ENCODE measurements at places on chromosomes 3 and 15.

GRCh38 chr3:166785876-166786275 is 594.2 kb downstream of the ZBBX start:
- no peak for DNase-seq

- DNase-seq = no peak
Observed at GRCh38 chr15:29914511-29914926, 92.3 kb upstream of the TJP1 start.

GRCh38 chr3:34504775-34505174 is 706.3 kb downstream of the PDCD6IP start:
- no peak for DNase-seq

- DNase-seq = no peak
Observed at GRCh38 chr3:174639970-174640369, 219.2 kb upstream of the NAALADL2 start.

GRCh38 chr3:48930590-48930989 is 11.9 kb downstream of the ARIH2 start:
- no peak for DNase-seq

GRCh38 chr15:85430406-85431204 is 50.2 kb downstream of the AKAP13 start:
- DNase-seq = no peak

- no peak for DNase-seq
Observed at GRCh38 chr3:13332158-13332557, 88.0 kb downstream of the NUP210 start.

DNA sequence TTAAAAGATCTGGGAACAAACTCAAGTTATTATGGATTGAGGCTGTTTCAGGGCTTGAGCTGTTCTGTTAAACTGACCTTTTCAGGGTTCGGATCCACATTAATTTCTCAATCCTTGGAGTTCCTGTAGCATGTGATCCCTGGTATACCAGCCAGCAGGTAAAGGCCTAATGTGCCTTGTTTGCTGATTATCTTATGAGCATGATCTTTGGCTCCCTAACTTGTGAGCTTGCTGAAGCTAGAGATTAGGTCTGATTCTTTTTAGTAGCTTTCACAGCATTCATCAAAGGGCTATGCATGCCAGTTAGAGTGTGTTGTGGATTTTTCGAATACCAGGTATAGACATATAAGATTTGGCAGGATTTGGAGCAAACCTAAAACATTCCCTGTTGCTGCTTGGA is 10.3 kb downstream of the CORO2B start:
- no peak for DNase-seq

- DNase-seq = no peak
Observed at GRCh38 chr3:12807066-12807465, 10.6 kb downstream of the CAND2 start.

DNA sequence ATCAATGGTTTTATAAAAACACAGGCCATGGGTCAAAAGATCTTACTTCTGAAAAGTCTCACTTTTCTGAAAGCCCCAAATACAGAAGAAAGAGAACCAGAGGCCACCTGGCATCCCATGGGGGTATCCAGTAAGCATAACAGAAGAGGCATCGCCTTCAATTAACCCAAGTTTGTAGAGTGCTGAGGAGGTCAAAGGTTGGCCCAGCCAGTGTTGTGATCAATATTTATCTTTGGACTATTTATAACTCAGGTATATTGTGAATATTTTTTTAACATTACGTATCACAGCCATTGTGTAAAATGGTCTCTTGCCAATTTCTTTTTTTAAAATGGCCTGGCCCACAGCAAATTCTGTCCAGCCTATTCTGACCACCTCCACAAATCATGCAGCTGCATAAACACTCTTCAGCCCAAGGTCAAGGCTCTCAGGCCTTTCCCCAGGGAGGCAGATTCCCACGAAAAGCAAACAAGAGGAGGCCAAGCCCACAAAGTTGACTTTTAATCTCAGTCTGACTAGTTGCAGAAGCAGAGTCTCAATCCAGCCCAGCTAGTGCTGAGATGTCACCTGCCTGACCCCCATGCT is 26.2 kb upstream of the SPTBN5 start:
- DNase-seq = no peak

GRCh38 chr3:30004481-30004880 is 601.9 kb upstream of the TGFBR2 start:
- no peak for DNase-seq

- no peak for DNase-seq
Observed at GRCh38 chr15:99169769-99170311, 65.0 kb downstream of the SYNM start.

GRCh38 chr3:145118303-145118702 is 1042.7 kb downstream of the PLOD2 start:
- no peak for DNase-seq

- peak; percentile 18 for DNase-seq
Observed at GRCh38 chr3:112132975-112133448, at the start of gene GCSAM. Gene GCSAM (minus strand): TSS chr3:112133248. CDS start chr3:112133120, 128 bp downstream.

- DNase-seq = no peak
Observed at GRCh38 chr3:157452097-157452496, 15.4 kb downstream of the PTX3 start.

DNA sequence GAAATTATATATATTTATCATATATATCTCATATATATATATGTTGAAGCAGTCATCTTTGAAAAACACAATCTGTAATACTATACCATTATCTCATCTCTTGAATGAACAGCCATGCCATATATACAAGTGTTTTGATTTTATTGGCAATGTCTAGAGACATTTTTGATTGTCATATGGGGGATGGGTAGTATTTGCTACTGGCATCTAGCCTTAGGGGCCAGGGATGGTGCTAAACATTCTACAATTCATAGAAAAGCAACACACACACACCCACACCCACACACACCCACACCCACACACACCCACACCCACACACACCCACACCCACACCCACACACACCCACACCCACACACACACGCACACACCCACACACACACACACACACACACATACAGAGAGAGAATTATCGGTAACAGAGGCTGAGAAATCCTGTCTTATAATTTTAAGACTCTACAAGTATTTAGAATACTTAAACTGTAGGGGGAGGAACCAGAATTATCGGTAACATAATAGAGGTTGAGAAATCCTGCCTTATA is 11.1 kb upstream of the PIK3R4 start:
- DNase-seq = no peak

GRCh38 chr3:100062665-100063064 is 51.6 kb downstream of the FILIP1L start:
- no peak for DNase-seq

GRCh38 chr3:11201251-11202019 is 47.1 kb downstream of the HRH1 start:
- DNase-seq = no peak

- no peak for DNase-seq
Observed at GRCh38 chr3:133016838-133017309, 21.3 kb upstream of the TMEM108 start.

GRCh38 chr3:39013289-39013688 is 38.5 kb downstream of the SCN11A start:
- DNase-seq = no peak

GRCh38 chr15:76978522-76979330 is 16.2 kb upstream of the PSTPIP1 start:
- no peak for DNase-seq

- no peak for DNase-seq
Observed at GRCh38 chr15:72382146-72382545, 6.3 kb upstream of the HEXA start.

DNA sequence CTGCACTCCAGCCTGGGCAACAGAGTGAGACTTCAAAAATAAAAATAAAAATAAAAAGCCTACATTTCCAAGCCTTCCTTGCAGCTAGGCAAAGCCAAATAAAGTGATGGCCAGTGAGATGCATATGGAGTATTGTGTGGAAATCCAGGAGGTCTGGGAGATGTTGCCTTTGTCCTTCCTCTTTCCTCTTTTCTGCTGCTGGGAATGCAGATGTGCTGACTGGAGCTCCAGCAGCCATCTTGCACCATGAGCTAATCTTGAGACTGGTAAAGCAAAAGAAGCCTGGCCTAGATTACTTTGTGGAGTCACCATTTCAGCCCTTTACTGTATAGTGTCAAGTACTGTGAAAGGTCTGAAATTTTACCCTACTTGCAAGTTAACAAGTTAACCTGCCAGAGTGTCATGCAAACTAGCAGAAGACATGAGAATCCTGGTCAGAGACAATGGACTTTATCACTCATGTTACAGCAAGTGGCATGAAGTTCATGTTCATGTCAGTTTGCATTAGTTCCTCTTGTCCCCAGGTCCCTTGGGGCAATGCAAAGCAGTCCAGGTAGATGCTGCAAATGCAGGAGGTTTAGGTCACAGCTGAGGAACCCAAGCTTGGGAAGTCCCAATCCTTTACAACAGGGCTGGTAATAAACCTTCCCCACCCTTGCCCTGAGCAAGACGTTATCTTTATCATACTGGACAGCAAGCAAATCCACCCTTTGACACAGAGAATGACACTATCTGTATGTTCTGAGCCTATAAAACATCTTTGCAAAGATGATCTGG is 103.1 kb downstream of the TLE3 start:
- DNase-seq = no peak

DNA sequence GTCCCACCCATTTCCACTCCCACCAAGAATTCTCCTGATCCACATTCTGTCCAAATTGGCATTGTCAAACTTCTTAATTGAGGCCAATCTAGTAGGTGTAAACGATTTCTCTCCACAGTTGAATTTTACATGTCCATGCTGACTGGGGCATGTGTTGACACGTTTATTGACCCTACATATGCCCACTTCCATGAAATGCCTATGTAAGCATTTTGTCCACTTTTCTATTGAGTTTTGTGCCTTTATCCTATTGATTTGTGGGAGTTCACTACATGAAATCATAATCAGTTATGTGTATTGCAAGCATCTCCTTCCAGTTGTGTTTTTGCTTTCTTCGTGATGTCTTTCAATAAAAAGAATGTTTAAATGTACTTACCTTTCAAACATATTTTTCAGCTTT is 141.7 kb upstream of the NSMCE3 start:
- DNase-seq = no peak

GRCh38 chr15:96500508-96500907 is 170.0 kb downstream of the NR2F2 start:
- DNase-seq = no peak

- DNase-seq = no peak
Observed at GRCh38 chr3:59303452-59303851, 253.6 kb upstream of the CFAP20DC start.

DNA sequence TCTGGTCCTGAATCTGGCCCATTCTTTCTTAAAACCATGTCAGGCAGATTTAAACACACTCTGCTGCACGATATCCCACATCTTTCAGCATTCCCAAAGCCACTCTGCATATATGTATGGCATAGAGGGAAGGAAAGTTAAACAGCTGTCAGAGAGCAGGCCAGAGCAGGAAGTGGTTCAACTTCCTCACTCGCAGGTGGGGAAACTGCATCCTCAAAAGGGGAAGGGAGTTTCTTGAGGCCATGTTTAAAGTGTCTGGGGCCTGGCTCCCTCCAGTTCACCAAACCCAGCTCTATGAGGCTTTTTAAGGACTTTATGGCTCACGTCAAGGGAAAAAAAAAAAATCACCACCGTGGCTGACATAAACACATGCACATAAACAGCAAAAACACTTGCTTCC is 123.1 kb downstream of the OPA1 start:
- DNase-seq = no peak
